ENCODE measurements at places on chromosomes 4 and X.

DNA sequence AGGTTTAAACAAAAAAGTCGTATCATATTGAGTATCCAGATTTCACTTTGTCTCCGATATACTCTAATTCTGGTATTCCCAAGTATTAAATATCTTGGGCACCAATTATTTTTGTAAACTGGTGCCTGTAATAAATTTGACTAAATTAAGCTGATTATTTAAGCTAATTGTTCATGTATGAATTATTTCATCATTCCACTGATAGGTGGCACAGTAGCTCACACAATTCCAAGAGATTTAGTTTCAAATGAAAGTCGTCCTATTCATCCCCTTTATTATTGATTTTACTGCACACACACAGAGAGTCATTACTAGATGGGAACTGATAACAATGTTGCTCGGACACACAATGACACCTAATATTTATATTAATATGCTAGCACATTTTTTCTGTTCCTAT, 432.4 kb downstream of the DMD start:
- DNase-seq: no peak

DNA sequence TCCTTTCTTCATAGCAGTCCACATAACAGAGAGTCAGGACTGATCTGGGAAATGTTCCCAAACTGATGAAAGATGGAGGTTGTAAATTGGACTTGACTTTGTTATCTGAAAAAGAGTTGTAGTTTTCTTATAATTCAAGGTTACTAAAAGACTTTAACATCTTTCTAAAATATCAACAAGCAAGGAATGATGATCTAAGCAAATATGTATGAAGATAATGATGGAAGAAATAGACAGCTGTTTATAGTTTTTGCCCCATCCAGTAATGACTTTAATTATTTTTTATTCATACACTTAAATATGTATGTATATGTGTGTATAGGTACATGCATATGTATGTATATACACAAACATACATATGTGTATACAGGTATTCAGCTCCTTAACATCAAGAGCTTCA, 411.1 kb upstream of the SPOCK3 start:
- DNase-seq: no peak

DNA sequence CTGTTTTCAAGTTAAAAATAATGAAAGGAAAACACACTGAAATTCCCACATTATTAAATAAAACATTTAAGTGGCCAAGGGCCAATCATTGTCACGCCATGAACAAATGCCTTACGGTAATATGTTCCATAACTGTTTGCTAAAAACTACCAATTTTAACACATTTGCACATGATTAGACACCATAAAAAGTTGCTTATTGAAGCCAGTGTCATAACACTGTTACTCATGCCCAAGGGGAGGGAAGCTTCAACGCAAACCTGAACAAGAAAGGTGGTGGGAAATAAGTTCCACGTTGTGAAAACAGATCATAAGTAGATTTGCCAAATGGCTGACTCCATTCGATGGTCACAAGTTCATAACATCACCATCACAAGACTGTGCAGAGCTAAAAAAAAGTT, 739.3 kb upstream of the FAM241A start:
- no peak for DNase-seq

DNA sequence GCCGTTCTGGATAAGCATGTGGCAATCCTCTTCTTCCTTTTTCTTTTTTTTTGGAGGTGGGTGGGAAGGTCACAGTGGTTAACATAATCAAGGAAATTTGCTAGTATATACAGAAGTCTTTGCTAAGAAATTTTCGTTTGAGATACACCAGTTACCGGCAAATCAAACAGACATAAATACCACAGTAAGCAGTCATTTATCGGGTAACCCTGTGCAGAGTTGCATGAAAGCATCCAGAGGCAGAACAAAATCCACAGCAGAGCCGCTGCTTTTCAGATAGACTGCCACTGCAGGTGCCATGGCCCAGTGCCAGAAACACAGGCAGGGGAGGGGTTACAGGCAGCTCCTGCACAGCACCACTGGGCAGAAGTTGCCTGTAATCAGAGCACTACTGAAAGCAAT, 179.1 kb upstream of the MAB21L2 start:
- DNase-seq: no peak

GRCh38 chrX:136395271-136395670, 92.5 kb upstream of the BRS3 start:
- no peak for DNase-seq

DNA sequence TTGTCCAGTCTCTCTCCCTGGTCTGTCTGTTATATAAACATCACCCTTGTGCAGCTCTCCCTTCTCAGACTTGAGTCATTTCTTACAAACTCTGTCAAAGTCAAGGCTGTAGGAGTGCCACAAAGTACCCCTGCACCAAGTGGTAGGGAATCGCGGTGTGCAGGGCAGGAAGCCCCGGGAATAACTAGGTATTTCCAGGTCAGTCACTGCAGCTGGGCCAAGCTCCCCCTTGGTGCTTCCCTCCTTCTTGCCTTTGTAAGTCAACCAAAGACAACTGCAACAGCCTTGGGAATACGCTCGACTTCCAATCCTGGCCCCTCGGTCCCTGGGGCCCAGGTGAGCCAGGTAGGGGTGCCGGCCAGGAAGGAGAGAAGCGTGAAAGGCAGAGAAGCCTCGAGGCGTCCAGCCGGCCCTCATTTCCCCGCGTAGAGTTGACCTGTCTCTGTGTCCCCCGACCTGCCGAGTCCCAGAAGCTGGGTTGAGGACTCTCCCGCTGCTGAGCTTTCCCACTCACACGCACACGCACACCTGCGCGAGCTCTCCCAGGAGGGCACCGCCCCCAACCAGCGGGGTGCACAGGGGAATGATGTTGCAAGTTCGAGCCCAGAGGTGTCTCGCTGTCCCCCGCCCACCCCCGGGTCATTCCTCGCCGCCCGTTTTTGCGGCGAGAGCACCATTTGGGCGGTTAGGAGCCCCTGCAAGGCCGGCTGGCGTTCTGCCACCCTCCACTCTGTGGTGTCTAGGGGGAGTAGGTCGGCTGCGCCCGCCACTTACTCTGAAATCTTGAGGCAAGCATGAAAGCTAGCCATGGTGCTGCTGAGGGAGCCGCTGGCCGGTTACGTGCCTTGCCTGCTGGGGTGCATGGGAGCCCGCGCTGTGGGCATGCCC, 22.8 kb upstream of the KIAA1210 start:
- DNase-seq: no peak

DNA sequence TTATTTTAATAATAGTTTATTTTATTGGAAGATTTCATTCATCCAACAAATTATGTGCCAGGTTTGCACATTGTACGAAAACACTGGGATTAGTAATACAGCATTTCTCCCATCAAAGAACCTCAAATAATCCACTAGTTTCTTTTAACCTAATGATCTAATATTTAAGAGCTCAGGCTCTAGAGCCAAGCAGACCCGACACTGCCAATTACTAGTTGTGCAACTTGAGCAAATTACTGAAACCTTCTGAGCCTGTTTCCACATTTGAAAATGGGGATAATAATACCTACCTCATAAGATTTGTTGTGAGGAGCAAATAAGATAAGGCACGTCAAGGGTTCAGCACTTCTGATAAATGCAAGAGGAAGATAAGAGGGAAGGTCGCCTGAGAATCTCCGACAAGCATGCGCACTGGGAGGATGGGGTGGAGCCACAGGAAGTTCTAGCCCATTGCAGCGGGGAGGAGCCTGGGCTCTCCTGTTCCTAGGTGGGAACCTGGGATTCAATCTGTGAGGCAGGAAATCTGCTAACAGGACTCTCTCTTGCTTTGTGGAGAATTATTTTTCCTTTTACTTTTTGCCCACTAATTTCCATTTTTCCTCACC, 141.5 kb upstream of the SMAD1 start:
- no peak for DNase-seq

GRCh38 chrX:49166914-49167739, 4.6 kb downstream of the MAGIX start:
- DNase-seq: peak; percentile 65

DNA sequence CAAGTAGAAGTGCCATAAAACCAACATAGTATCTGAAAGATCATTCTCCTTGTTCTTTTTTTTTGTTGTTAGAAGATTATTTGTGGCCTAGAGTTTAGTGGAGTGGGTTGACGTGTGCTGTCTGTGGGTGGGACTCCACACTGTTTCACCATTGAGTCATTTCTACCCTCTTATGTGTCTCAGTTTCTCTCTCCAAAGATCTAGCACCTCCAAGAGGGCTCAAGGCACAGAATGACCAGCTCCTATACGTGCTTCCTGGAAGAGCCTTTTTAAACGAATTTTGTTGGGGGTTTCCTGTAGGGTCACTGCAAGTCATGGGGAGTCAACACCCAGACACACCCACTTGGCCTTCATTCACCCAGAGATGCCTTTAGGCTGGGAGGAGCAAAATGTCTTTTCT, 150.1 kb downstream of the KLF8 start:
- DNase-seq: no peak

GRCh38 chr4:163991298-163991865, 496.9 kb downstream of the TMA16 start:
- DNase-seq: no peak

GRCh38 chrX:40201329-40201885, 103.6 kb upstream of the BCOR start:
- peak; percentile 61 for DNase-seq

GRCh38 chrX:96453139-96453538, 231.5 kb upstream of the DIAPH2 start:
- DNase-seq: peak; percentile 38

DNA sequence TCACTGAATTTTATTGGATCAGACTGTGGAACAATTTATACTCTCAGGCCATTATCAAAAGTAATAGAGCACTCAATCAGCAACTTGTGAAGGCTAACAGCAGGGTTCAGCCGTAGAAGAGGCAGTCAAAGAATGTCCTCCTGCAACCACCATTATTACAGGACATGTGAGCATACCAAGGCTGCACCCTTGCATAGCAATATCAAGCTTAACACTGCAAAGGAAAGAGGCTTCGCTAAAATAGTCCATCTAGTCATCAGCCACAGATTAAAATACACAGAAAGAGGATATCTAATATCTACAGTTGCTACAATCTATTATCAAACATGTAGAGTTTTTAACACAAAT, 42.9 kb upstream of the TMPRSS11B start:
- no peak for DNase-seq

DNA sequence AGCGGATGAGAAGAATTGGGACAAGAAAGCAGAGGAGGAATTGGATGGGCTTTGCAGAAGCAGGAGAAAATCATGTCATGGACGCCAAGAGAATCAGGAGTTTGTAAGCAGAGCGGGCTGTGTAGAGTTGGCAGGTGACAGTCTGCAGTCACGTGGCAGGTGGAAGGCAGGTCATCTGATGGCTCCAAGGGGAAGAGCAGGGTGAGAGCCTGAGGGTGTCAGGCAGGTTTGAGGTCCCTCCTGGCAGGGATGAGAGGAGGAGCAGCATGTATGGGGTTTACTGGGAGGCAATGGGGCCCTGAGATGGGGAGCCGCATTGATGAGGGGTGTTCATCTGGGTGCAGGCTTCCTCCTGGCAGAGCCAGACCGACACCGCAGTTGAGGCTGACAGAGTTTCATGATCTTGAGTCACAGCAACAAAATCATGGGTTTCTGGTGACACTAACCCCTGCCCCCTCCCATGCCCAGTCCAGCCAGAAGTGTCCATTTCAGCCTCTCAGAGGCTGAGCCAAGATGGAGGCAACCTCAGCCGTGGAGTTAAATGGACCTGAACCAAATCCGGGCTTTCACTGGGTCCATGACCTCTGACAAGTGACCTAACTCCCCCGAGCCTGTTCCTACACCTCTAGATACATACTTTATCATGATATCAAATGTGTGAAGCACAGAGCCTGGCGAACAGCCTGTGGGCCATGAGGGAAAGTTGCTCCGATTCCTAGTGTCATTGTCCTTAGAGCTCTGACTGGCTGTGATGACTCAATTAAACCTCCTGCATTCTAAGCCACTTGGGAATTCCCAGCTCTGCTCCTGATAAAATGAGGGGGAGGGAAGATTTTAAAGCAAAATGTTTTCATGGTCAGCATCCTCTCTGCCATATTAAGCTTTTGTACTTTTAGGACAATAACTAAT, 36.1 kb downstream of the EVC start:
- DNase-seq: no peak

DNA sequence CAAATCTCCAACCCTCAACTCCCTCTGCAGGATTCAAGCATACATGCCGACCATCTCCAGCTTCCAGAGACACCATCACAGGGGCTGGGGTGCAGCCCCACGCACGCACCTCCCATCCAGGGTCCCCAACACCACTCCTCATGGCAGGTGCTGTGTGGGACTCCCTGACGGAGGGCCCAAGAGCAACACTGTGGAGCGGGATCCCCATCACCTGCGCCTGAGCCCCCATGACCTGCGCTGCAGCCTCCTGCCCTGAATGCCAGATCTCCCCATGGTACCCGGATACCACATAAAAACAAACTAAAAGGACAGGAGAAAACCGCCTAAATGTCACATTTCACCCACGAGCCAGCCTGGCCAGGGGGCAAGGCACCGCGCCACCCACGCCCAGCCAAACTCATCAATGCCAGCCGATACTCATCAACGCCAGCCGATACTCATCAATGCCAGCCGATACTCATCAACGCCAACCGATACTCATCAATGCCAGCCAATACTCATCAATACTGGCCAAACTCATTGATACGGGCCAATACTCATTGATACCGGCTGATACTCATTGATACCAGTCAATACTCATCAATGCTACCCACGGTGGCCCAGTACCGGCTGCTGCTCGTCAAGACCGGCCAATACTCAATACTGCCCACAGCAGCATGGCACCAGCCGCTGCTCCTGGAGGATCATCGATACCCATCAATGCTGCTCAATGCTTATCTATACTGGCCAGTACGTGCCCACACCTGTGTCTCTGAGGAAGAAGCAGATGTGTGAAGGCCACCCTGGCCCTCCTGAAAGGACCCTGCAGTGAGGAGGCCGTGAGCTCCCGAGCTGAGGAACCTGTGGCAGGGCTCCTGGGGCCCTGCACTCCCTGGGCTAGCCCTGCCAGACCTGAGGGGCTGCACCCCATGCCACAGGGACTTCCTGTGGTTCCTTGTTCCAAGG, 6.2 kb downstream of the CTBP1 start:
- no peak for DNase-seq

- DNase-seq: no peak
These were observed 50.3 kb downstream of the GASK1B start for GRCh38 chr4:158122501-158122900.

DNA sequence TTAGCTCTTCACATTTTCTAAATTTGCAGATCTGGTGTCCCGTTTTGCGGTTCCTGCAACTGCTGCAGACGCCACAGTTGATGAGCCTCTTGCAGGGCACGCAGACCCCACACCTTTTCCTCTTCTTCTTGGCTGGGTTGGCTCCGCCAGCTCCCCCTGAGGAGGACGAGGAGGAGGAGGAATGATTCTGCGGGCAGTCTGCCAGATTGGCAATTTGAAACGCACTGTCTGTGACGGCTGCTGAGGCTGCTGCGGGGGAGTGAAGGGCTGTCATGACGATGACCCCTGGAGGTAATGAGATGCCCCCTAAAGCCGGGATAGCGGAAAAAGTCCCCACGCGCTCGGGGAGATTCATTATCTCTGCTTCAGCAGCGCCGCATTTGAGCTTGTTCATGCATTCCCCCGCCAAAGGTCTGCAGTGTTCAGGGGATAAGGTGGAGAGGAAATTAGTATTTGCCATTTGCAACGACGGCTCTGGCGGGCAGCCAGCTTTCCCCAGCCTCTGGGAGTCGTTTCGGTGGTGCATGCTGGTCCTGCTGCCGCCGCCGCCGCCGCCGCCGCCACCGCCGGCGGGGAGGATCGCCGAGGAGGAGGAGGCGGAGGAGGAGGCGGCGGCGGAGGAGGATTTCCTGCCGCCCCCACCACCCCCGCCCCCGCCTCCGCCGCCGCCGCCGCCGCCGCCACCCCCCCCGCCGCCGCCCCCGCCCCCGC, 3.8 kb downstream of the CXXC4 start:
- peak; percentile 80 for DNase-seq

Data from GM06990 (cell line).